ENCODE measurements at places on chromosomes 6 and 20.

- no peak for DNase-seq
Observed at GRCh38 chr20:50304501-50304856, 113.8 kb downstream of the CEBPB start.

DNA sequence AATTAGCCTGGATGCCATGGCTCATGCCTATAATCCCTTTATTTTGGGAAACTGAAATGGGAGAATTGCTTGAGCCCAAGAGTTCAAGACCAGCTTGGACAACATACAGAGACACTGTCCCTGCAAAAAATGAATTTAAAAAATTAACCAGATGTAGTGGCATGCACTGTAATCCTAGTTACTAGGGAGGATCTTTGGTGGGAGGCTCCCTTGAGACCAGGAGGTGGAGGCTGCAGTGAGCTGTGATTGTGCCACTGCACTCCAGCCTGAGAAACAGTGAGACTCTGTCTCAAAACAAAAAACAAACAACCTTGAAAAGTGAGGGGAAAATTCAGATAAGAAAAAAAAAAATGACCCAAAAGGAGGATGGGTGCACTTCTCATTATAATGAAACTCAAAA lies 23.4 kb downstream of the CAP2 start:
- no peak for DNase-seq

- DNase-seq: peak; percentile 22
Observed at GRCh38 chr6:51841626-51842025, 245.8 kb downstream of the PKHD1 start.

DNA sequence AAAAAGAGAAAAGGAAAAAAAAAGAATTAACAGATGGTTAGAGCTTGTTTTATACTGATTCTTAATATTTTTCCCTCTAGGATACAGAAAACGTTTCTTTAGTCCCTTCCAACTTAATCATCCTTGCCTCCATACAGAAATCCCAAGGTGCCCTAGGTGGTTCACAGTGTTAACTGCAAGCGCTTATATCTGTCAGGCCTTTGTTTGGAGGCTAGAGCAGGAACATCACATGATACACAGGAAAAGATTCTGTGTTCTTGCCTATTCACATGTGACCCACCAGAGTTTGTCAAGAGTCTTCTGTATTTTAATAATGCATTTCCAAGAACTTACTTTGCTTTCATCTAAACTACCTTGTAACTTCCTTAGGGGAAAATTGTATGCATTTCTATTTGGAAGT lies 31.3 kb downstream of the ANKRD6 start:
- DNase-seq: no peak

GRCh38 chr6:138503881-138504680 lies 4.8 kb upstream of the NHSL1 start:
- no peak for DNase-seq

GRCh38 chr20:9996944-9997343 lies 37.8 kb upstream of the ANKEF1 start:
- DNase-seq: no peak

GRCh38 chr6:4936681-4937041 lies 67.2 kb downstream of the RPP40 start:
- DNase-seq: no peak

- no peak for DNase-seq
Observed at GRCh38 chr20:539191-539590, 4.4 kb downstream of the CSNK2A1 start.

DNA sequence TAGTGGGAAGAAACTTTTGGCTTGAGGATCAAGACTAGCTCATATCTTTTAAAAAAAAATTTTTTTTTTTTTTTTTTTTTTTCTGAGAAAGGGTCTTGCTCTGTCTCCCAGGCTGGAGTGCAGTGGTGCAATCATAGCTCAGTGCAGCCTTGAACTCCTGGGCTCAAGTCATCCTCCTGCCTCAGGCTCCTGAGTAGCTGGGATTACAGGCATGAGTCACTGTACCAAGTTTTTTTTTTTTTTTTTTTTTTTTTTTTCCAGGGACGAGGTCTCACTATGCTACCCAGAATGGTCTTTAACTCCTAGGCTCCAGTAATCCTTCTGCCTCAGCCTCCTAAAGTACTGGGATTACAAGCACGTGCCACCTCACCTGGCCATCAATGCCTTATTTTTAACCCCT lies 27.9 kb downstream of the GCLC start:
- DNase-seq: no peak

DNA sequence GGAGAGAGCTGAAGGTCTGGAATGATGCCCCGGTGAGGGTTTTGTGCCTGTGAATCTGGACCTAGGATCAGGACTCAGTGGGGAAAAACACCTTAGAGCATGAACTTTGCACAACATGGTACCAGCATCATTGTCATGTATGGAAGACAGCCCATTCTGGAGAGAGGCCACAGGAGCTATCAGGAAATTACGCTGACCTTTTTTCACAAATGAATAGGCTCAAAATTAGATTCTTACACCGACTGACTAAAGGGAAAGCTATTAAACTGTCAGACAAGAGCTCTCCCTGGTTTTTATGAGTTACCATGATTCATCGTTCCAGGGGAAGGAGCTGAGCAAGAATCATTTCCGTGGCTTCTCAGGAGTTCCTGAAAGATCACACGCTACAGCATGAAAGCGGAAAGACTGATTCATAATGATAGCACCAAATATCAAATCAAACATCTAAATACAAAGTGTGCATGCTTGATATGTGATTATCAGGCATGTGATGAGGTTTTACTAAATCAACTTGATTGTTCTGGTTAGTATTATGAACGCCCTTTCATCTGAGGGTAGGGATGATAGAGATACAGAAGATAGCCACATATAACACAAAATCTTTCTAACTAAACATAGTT lies 224.9 kb upstream of the SMLR1 start:
- DNase-seq: no peak
